ENCODE measurements at places on chromosomes 5 and 9. TPM values are rescaled to one million over a fixed set of nuclear protein-coding genes. Genes with fewer than 3 reads are reported as not detected.
A peak's percentile ranks its signal among the peaks of the same experiment; 100 is the strongest.

The KIF12 gene
- 5.2 TPM for total RNA-seq

The SLC6A7 gene
- not detected for total RNA-seq

The PRSS3 gene
- not detected for total RNA-seq

The PCDHB11 gene
- total RNA-seq = 6.4 TPM

The ZBED3 gene
- 25.8 TPM for total RNA-seq

The PLPPR1 gene
- 1.2 TPM for total RNA-seq

The TRIP13 gene
- total RNA-seq = 9.9 TPM

The WDR38 gene
- total RNA-seq = not detected

The CDX1 gene
- 0.68 TPM for total RNA-seq

The TIGD6 gene
- total RNA-seq = 4.7 TPM

The SLC6A19 gene
- not detected for total RNA-seq

DNA sequence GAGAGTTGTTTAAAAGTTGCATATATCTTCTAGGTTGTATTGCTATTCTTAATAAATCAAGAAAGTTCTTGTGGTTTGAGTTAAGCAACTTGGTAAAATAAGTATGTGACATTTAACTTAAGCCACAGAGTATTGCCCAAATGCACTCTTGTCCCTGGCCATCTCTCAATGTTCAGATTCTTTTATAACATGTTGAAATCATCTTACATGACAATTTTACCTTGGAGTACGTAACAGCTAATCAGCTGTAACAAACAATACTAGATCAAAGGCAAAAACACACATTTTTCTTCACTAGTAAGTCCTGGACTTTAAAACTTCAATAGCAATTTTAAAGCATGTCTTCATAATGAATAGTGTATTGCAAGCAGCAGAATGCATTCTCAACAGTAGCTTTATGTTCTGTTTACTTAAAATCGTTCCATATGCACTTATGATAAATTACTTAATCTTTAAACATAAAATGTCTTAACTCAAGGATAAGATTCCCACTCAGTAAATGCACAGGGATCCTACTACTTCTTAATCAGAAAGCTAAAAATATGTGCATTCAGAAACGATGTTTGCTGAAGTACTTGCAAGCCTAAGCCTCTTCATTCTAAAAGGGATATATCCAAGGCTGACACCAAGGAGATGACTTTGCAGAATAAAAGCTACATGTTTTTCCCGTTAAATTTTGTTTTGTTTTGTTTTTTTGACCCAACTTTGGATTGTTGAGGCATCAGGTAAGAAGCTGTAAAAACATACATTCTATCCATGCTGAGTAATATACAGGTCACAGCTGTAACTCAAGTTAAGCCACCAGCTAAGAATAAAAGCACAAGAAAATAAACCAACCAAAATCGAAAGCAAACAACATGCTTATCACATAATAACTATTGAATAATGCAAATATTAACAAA, 86.1 kb upstream of the NFIB start:
- DNase-seq = no peak

DNA sequence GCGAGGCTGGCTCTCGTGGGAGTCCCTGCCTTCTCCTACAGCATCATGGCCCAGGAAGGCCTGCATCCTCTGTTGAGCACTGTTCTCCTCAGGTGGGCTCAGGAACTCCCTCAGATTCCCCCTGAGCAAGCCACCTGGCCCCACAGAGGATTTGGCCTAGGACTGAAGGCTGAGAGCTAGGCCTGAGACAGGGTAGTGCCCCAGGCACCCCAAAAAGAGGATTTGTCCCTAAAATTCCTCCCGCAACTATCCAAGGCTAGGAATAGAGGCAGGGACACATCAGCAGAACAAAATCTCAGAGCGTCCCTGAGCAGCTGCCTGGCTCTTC, 11.0 kb upstream of the IRF1 start:
- no peak for DNase-seq

- no peak for DNase-seq
Observed at GRCh38 chr5:149438281-149438680, 59.2 kb upstream of the IL17B start.

- peak; percentile 80 for DNase-seq
Observed at GRCh38 chr5:88680253-88681132, 202.5 kb downstream of the MEF2C start.

DNA sequence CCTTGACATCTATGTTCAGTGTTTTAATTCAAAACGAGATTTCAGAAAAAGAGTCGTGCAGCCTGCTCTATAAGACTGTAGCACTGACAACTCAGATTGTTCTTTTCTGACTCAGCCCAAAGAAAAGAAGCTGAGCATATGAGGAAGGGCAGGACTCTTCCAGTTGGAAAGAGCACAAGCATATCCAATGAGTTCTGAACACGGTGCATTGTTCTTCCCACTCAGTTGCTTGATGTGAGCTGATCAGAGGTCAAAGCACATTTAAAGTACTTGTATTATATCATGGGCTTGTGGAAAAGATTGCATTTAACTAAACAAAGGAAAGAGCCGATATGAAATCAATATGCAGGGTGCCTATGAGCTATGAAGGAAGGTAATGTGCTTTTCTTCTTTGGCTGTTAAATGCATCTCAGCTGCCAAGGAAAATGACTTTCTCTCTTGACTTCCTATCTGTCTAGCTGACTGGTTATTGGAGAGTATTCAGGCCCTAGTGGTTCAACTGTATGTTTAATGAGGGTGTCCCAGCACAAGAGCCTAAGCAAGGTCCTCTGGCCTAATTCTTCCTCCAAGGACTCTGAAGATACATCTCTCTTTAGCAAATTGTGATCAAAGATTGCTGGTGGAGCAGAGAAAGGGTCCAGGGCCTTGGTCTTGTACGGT, 226.6 kb upstream of the PPP1R2B start:
- DNase-seq = no peak

GRCh38 chr9:130983970-130984369, 25.0 kb upstream of the LAMC3 start:
- no peak for DNase-seq

- no peak for DNase-seq
Observed at GRCh38 chr5:112077180-112077579, 320.2 kb upstream of the NREP start.

- DNase-seq = no peak
Observed at GRCh38 chr5:159536646-159537045, 206.4 kb upstream of the IL12B start.

GRCh38 chr9:116549061-116549664, 137.9 kb upstream of the TRIM32 start:
- DNase-seq = no peak

DNA sequence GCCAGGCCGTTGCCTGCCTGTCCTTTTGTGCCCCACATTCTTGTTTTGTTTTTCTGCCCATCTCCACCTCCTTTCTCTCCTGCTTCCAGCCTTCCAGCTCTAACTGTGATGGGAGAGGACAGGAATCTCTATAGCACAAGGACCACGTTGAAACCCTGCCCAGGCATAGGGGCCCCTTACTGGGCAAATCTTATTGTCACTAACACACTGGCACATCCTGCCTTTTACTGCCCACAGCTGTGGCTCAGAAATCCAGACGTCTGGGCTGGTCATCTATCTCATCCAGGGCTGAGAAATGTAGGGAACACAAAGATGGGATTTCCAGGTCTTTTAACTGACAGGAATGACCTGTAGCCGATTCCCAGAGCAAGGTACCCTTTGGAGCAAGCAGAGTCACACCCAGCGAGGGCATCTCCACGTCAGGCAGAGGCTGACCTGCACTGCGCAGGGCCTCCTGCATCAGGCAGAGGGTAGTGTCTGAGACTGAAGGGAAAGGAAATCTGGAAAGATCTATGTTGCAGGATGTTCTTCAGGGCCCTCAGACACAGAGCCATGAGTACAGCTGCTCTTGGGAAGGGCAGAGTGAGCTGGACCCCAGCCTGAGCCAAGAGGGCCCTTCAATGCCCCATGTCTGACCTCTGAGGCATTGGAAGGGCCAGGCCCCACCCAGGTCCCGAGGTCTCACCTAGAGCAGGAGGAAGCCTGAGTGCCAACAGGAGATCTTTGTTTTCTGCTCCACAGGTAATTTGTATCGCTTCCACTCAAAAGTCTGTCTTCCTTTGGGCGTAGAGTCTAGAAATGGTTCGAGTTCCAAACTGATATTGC, 278.8 kb downstream of the FSTL4 start:
- no peak for DNase-seq

DNA sequence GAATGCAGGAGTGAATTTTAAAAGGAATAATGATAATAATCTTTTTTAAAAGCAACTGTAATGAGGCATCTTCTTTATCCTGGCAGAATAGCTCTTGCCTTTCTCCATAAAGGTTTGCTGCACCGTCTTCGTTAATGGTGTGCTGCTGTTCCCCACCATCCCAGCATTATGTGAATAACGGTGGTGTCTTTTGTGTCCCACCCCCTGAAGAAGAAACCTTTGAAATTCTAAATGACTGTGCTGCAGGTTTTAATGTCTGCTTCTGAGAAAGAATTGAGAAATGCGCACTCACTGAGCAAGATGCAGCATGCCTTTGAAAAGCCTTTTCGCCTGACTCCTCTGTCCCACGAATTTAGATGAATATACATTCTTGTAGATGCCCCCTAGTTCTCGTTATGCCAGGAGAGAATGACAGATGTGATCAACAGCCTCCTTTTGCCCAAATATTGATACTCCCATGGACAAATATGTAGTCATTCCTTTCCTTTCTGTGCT, 246.1 kb upstream of the ZNF462 start:
- no peak for DNase-seq

GRCh38 chr5:109857405-109858031, 167.8 kb downstream of the MAN2A1 start:
- DNase-seq = no peak

- DNase-seq = no peak
Observed at GRCh38 chr9:110440172-110440571, 102.5 kb upstream of the TXNDC8 start.

DNA sequence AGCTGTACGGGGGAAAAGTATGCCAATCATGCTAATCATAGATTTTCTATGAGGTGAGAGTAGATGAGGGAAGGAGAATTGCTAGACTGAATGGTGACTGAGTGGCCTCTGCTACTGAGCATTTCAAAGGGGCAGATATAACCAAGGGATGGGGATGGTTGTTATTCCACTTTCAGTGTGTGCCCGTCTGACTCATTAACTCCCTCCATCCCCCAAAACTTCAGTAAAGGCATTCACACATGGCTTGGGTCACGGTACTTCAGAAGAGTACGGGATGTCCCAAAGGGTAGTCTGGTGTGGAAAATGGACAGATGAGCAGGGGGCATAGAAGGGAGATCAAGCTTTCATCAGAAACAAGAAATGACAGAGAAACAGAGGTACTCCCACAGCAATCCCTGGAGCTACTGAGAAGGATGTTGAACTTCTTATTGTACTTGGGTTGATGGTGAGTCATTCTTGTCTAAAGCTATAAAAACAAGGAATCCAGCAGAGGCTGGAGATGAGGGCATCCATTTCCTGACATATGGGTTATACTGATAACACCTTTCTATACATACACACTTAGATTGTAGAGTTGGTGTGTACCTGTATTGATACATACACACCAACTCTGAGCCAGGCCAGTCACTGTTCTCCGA, 8.9 kb upstream of the TLE4 start:
- DNase-seq = no peak
